Left hindlimb (tissue), 1 donor: ENCODE measurements at places on chromosomes 2 and 18.

- no peak for DNase-seq
These were observed 29.5 kb upstream of the ITGB6 start for GRCh38 chr2:160229591-160229990.

DNA sequence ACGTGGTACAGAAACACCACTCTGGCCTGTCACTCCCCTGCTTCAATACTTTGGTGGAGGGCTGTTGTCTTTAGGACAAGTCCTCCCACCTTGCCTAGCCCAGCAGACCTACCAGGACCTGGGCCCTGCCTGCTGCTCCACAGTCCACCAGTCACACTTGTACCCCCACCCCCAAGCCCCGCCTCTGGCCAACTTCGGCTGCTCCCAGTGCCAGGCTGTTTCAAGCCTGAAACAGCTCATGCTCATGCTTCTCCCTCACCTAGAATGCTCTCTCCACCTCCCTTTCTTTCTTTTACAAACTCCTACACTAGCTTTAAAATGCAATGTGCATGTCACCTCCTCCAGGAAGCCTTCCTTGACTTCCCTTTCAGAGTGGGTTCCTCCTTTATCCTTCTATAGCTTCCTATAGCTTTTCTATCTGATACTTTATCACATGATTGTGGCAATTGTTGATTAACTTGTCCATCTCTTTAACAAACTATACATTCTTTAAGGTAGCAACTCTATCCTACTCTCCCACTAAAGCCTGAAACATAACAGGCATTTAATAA, 4.8 kb upstream of the OXER1 start:
- DNase-seq: no peak

DNA sequence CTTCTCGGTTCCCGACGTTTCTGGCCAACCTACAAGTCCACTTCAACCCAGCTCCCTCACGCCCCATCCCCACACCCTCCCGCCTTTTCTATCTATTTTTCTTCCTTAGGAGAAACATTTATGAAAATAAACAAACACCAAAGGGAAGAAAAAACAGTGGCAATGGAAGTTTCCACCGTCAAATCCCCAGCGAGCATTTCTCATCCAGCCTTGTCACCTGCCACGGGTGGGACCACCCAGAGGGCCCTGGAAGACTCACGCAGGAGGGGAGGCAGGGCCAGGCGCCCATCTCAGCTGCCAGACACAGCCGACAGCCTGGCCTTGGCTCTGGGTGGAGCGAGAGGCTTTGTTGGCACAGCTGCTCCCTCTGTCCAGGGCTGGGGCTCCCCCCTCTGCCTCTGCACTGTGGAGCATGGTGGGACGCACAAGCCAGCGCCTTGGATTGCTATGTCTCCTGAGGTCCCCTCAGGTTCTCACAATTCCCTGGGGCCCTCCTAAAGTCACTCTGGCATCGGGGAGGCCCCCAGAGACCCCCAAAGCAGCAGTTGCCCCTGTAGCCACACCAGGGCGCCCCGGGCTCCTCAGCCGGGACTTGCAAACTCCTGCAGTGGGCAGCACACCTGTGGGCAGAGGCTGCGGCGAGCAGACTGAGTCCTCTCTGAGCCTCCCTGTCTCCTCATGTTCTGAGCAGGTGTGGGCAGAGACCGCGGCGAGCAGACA, 395.7 kb upstream of the SALL3 start:
- DNase-seq: no peak

DNA sequence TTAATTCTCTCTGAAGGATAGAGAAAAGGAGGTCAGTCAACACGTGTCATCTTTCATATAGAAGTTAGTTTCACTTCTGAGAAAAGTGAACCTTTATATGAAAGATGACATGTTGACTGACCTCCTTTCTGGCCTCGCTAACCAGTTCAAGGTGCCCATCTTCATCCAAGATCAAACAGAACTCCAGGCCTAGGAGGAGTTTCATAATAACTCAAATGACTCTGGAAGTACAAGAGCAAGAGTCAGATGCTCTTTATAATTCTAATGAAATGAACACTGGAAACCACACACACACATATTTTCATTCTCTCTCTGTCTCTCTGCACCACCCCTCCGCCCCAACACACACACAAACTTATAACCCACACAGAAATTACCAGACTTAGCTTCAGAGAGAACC, 16.3 kb downstream of the ANKRD44 start:
- no peak for DNase-seq

GRCh38 chr2:154452471-154452870, 246.0 kb upstream of the KCNJ3 start:
- DNase-seq: no peak

GRCh38 chr2:64727013-64727767, 73.5 kb upstream of the SERTAD2 start:
- no peak for DNase-seq
